Hypothalamus (tissue), 51 donors: ENCODE measurements at places on chromosomes 16 and 17.

- no peak for DNase-seq
Observed at GRCh38 chr16:72604375-72604774, 432.4 kb upstream of the PMFBP1 start.

DNA sequence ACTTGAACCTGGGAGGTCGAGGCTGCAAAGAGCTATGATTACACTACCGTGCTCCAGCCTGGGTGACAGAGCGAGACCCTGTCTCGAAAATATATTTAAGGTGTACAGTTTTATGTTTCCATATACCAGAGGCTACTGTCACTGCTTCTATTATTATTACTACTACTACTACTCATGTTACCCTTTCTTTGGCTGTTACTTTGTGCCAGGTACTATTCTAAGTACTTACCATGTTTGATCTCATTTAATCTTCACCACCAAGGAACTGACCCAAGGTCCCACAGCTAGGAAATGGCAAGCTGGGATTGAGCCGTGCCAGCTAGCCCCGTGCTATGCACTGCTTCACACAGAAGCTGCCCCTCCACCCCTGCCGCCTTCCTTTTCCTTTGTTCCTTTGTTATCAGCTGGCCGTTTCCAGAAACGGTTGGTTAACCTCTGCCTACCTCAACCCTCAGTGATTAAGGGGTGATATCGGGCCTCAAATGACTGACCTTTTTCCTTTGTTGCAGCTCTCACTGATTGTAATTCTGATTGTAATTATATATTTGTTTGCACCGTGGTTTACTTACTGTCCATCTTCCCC, 78.4 kb downstream of the ABCC1 start:
- DNase-seq: no peak

GRCh38 chr16:11423315-11424117, 78.3 kb downstream of the RMI2 start:
- no peak for DNase-seq

- DNase-seq: no peak
Observed at GRCh38 chr17:82613283-82614094, 34.8 kb downstream of the WDR45B start.

DNA sequence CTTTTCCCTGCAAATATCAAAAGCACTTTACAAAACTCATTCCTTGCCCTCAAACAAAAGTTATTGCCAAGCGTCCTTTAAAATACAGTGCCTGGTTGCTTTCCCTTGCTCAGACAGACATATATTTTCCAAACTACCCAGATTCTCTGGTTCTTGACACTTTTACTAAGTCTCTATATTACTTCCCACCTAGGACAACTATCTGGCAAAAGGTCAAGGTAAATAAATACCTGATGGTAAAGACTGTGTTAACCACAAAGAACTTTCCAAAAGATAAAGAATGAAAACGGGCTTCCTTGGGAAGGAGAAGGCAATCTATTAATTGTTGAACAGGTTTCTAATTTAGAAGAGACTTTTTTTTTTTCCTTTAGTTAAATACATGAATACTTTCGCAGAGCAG, 1.9 kb downstream of the HS3ST3A1 start:
- DNase-seq: no peak

DNA sequence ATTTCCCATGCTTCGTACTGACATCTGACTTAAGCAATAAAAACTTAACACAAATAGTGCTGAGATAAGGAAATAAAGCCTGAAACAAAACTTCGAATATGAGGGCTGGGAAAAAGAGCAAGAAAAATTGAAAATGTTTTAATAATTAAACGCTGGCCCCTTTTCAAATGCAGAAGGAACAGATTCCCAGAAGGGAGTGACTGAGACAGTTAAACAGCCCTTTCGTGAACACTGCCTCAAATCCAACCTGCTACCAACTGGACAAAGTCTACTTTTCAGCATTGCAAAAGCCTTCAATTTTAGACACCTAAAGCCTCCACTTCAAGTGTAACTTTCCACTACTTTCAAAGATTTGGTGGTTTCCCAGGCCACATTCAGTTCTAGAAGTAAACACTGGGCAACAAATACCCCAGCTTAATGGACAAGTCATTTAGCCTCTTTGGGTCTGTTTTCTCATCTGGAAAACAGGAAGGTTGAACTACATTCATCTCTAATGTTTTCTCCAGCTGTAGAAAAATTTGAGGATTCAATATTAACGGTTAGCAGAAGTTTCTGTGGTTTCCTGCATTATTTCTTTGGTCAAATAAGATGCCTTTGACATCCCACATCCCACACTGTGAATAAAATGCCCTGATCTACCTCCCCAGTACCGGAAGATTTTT, 11.8 kb downstream of the RFFL start:
- DNase-seq: no peak

- no peak for DNase-seq
Observed at GRCh38 chr16:85204242-85205010, 92.2 kb upstream of the CIBAR2 start.

DNA sequence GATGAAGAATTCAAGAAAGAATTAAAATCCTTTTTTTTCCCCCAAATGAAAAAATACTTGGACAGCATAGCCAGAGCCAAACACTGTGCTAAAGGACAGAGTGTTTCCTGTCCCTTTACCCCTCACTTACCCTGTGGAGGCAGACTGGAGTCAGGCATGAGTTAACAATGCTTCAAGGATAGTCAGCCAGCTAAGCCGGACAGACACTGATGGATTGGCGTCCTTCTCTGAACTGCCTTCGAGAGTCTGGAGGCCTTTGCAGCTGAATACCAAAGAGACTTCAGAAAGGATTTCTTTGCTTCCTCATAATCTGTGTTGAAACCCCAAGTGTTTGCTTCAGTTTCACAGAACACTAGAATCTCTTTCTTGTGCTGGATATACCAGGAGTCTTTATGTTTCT, 4.6 kb downstream of the METTL9 start:
- DNase-seq: no peak

DNA sequence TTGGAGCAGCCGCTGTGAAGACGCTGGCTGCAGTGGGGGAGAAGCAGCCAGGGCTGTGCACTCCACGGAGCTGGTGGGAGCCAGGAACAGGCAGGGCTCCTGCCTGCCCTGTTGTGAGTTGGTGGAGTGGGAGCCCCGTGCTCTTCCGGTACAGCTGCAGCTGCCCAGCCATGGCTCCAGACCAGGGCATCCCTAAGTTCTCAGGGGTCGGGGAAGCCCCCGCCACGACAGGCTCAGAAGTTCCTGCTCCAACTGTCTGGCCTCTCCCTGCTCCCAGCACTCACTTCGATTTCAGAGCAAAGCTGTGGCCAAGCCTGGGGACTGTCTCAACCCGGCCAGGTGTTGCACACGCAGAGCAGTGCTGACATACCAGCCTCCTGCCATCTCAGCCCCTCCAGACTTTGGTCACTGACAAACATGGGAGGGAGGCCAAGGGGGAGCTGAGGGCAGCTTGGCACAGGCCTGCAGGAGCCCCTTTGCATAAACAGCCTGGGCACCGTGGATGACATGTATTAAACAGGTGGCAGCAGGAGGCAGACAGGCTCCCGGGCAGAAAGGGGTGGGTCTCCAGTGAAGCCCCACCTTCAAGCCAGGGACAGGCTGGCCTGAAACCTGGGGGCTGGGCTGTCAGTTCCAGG, 13.9 kb upstream of the KDM8 start:
- DNase-seq: no peak

DNA sequence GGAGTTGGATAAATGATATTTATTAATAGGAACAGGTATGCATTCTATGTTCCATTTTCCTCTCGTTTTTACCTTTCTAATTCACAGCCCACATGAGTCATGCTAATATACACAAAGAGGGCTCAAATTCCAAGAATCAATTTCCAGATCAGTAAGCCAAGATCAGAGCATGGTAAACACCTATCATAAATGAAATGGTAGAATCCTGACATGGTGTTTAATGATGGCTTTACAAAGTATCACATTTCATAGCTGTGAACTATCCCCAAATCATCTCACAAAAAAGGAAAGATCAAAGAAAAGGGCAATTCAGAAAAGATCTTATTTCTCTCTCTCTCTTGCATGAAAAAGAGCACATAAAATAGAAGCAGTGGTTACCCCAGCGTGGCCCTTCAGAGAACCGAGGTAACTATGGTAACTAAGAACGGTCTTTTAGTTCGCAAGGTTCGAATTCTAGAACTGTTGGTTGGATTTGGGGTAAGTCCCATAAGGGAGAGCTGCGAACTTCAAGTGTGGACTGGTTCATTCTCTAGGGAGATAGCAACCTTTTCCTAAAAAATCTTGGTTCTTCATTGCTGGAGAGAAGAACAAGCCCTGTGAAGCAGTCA, 73.0 kb downstream of the MARCHF10 start:
- no peak for DNase-seq

- no peak for DNase-seq
Observed at GRCh38 chr17:56880133-56880532, 33.7 kb downstream of the TRIM25 start.
